Breast epithelium (tissue), 4 donors: ENCODE measurements at places on chromosomes 1 and 21. TPM values are rescaled to one million over a fixed set of nuclear protein-coding genes. Genes with fewer than 3 reads are reported as not detected.

- DNase-seq: no peak
- peak overlapping the region; percentile 56 for H3K27ac ChIP-seq
- H3K4me3 ChIP-seq: no peak overlapping the region
- H3K36me3 ChIP-seq: no peaks in the 10 kb centered on the region
Observed at GRCh38 chr1:210597555-210598134, 268.9 kb downstream of the HHAT start.

- peak within 1 kb of the TSS; percentile 64 for H3K4me3 ChIP-seq
- no peak within 1 kb of the TSS for H3K27ac ChIP-seq
- H3K27me3 ChIP-seq: no peaks in the 10 kb centered on the region
- peak; percentile 38 for DNase-seq
- H3K36me3 ChIP-seq: no peaks in the 10 kb centered on the region
Observed at GRCh38 chr1:216723274-216723780, at the start of gene ESRRG. Gene ESRRG, minus strand, starts transcription at chr1:216723429. Its CDS starts 130 bp downstream, at chr1:216723299.

DNA sequence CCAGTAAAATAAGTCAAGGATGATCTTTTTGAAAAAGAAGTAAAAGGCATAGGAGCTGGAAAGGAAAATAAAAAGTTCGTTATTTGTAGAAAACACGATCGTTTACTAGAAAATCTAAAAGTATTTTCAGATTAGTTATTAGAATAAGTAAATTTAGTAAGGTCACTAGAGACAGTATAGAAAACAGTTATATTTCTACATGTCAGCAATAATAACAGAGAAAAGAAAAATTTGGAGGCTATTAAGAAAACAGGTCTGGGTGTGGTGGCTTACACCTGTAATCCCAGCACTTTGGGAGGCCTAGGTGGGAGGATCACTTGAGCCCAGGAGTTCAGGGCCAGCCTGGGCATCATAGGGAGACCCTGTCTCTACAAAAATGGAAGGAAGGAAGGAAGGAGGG is 181.3 kb downstream of the VPS13D start:
- H3K4me3 ChIP-seq: no peak overlapping the region
- H3K4me1 ChIP-seq: peaks cover 18% of the 10 kb centered on the region
- no peaks in the 10 kb centered on the region for H3K36me3 ChIP-seq
- DNase-seq: no peak
- no peak overlapping the region for H3K27ac ChIP-seq
- H3K27me3 ChIP-seq: no peaks in the 10 kb centered on the region

DNA sequence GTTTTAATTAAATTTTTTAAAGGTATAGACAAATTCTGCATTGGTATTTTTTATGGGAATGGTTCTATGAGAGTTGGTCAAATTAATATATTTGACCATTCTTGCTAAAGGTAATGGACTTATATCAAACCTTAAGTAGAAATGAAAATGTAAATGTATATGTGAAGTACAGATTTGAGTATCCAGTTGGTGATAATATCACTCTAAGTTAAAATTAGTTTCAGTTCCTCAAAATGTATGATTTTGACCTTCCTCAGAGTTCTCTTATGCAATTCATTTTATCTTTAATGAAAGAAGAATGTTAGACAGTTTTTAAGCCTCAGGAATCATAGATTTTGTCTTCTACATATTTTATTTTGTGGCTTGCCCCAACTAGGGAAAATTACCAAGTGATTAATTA is 1291.5 kb upstream of the B3GALT2 start:
- H3K4me3 ChIP-seq: no peak overlapping the region
- H3K36me3 ChIP-seq: no peaks in the 10 kb centered on the region
- no peaks in the 10 kb centered on the region for H3K4me1 ChIP-seq
- H3K27ac ChIP-seq: no peak overlapping the region
- no peaks in the 10 kb centered on the region for H3K27me3 ChIP-seq

DNA sequence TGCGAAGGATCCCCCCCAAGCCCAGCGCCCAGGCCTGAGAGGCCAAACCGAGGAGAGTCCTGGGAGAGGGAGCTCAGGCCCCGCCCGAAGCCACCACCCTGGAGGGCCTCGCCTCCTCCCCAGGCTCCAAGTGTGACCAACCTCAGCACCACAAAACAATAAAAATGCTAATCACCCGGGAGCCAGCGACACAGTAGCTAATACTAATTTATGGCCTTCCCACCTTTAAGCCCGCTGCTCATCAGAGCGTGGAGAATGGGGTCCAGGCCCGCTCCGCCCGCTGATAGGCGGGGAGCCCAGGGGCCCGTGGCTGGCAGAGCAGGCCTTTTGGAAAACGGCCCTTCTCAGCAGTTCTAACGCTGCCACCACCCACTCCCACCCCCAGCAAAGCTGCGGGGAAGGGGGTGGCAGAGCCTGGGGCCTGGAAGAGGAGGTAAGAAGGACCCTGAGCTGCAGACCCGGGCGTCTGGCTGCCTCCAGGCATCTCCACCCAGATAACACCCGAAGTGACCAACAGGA is 20.4 kb upstream of the TAS1R2 start:
- DNase-seq: no peak
- no peaks in the 10 kb centered on the region for H3K27me3 ChIP-seq
- no peak overlapping the region for H3K4me3 ChIP-seq
- H3K4me1 ChIP-seq: no peaks in the 10 kb centered on the region
- H3K27ac ChIP-seq: no peak overlapping the region

- no peaks in the 10 kb centered on the region for H3K27me3 ChIP-seq
- no peak overlapping the region for H3K4me3 ChIP-seq
- H3K4me1 ChIP-seq: no peaks in the 10 kb centered on the region
- no peak overlapping the region for H3K27ac ChIP-seq
Observed at GRCh38 chr1:201424146-201424545, 2.6 kb upstream of the TNNI1 start.

DNA sequence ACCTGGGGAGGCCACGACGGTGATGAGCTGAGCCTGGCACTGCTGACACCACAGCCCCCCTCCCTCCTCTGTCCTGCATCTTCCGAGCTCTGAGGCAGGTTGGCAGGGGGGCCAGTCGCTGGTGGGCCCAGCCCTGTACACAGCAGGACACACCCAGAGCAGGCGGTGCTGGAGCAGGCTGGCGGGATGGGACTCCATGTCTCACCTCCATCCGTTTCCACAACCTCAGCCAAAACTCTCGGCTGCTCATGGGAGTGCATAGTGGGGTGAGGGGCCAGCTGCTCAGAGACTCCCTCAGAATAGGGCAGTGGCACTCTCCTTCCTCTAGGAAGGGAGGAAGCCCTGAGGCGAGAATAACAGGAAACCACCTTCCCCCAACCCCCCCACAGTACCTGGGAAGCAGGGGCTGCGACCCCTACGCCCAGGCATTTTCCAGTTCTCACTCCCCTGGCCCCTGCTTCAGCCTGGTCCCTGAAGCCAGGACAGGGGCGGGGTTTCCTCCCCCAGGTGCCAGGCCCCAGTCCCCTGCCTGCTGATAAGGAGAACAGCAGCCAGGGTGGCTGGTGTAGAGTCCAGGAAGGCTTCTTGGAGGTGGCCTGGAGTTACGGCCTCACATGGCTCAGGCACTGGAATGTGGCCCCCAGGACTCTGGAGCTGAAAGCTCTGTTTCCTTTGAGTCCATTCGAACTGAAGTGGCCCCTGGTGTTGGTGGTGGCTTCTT is 3.2 kb upstream of the IBA57 start:
- H3K4me1 ChIP-seq: peaks cover 5% of the 10 kb centered on the region
- H3K27ac ChIP-seq: peak overlapping the region; percentile 70
- H3K27me3 ChIP-seq: peaks cover 18% of the 10 kb centered on the region
- no peak for DNase-seq
- H3K4me3 ChIP-seq: no peak overlapping the region

Gene TMCC2
- 1.1 TPM for total RNA-seq

GRCh38 chr21:15549671-15550070 is 180.1 kb upstream of the USP25 start:
- no peak for DNase-seq
- no peaks in the 10 kb centered on the region for H3K27me3 ChIP-seq
- no peak overlapping the region for H3K27ac ChIP-seq
- no peaks in the 10 kb centered on the region for H3K4me1 ChIP-seq

DNA sequence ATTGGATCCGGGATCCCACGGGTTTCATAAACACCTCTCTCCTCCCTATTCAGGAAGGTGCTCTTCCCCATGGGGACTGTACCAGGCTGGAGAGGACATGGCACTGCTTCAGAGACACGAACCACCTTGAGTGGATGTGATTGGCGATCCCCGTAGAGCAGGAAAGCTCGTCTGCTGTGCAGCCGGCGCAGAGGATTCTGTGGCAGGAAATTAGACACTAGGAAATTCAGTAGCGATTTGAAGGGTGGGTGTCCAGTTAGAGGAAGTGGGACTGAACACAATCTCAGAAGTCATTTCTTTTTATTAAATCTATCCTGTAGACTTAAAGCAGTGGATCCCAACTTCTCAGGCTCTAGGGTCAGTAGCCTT is 767 bp downstream of the PDIK1L start:
- no peaks in the 10 kb centered on the region for H3K36me3 ChIP-seq
- H3K4me3 ChIP-seq: peak overlapping the region; percentile 90
- peak overlapping the region; percentile 88 for H3K27ac ChIP-seq
- peaks cover 3% of the 10 kb centered on the region for H3K4me1 ChIP-seq
- DNase-seq: no peak
- H3K27me3 ChIP-seq: no peaks in the 10 kb centered on the region

Gene OR2T33
- total RNA-seq: not detected

DNA sequence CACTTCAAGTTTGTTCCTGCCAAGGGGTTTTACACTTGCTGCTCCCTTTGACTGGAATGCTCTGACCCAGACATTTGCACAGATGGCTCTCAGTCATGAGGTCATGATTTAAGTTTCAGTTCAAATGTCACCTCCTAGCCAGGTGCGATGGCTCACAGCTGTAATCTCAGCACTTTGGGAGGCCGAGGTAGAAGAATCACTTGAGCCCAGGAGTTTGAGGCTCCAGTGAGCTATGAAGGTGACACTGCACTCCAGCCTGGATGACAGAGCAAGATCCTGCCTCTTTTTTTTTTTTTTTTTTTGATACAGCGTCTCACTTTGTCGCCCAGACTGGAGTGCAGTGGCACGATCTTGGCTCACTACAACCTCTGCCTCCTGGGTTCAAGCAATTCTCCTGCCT is 4.5 kb upstream of the ZMYM4 start:
- no peaks in the 10 kb centered on the region for H3K4me1 ChIP-seq
- H3K27ac ChIP-seq: peak overlapping the region; percentile 75
- no peak overlapping the region for H3K4me3 ChIP-seq

DNA sequence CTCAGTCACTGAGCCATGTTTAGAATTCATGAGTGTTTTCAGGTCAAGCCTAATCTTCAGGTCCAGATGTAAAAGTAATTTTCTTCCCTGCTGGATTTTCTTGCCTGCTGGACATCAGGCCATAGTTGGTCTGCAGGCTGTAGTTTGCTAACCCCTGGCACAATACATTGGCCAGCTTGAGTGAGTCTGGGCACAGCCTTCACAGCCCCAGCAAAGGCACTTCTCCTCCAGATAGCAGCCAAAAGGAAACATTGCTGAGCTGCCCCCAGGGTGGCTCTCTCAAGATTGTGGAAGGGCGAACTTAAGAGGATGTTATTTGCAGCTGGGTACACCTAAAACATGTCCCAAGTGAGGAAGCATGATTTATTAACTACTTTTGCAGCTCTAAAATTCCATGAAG is 126.8 kb downstream of the PIK3R3 start:
- no peak overlapping the region for H3K4me3 ChIP-seq
- no peaks in the 10 kb centered on the region for H3K4me1 ChIP-seq
- H3K27ac ChIP-seq: no peak overlapping the region
- peaks cover 4% of the 10 kb centered on the region for H3K36me3 ChIP-seq
- no peaks in the 10 kb centered on the region for H3K27me3 ChIP-seq

- H3K4me1 ChIP-seq: no peaks in the 10 kb centered on the region
- H3K4me3 ChIP-seq: no peak overlapping the region
- DNase-seq: no peak
- H3K27ac ChIP-seq: no peak overlapping the region
- H3K27me3 ChIP-seq: no peaks in the 10 kb centered on the region
Observed at GRCh38 chr1:92461364-92462097, 25.2 kb downstream of the GFI1 start.

DNA sequence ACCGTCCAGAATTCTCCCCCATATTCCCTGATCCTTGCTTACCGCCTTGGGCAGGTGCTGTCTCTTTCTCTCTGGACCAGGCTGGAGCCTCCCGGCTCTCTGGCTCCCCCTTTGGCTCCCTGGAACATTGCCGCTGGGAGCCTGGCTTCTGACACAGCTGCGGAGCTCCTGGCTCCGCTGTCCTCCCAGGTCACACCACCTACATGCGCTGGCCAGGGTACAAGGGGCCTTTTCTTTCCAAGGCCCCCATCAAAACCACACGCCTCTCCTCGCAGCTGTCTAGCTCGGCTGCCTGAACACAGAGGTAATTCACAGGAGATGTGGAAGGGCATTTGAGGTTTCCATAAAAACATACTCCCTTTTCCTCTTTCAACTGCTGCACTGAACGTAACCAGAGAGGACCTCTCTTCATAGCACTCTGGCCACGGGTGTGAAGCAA is 7.5 kb upstream of the ZNF648 start:
- H3K27me3 ChIP-seq: no peaks in the 10 kb centered on the region
- no peak for DNase-seq
- no peaks in the 10 kb centered on the region for H3K36me3 ChIP-seq
- H3K4me3 ChIP-seq: peak overlapping the region; percentile 59
- H3K4me1 ChIP-seq: no peaks in the 10 kb centered on the region

DNA sequence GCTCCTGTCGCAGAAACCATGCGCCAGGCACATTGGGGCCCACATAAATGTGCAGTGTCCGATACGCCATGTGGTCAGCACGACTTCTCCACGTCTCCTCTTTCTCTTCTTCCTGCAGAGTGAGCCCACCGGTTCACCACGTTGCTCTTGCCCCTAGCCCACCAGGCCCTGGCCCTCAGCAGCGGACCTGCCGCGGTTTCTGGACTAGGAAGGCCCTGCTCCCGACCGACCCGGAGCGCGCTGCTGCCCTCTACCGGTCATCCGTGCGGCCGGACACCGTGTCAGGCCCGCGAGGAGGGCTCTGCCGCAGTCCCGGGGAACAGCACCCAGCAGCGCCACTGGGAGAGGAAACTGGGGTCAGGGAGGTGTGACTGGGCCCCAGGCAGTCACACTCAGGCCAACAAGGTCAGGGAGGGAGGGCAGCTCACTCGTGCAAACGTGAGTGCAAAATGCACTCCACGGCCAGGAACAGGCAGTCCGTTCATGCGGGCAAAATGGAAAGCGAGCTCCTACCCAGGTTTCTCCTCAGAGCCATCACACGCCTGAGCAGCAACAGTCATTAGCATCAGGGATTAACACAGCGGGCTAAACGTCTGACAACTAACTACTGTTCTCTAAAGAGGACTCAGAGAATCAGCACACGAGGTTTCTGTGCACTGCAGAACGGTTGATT is 13.7 kb downstream of the TLR5 start:
- H3K4me1 ChIP-seq: no peaks in the 10 kb centered on the region
- DNase-seq: peak; percentile 75
- H3K4me3 ChIP-seq: peak overlapping the region; percentile 52

DNA sequence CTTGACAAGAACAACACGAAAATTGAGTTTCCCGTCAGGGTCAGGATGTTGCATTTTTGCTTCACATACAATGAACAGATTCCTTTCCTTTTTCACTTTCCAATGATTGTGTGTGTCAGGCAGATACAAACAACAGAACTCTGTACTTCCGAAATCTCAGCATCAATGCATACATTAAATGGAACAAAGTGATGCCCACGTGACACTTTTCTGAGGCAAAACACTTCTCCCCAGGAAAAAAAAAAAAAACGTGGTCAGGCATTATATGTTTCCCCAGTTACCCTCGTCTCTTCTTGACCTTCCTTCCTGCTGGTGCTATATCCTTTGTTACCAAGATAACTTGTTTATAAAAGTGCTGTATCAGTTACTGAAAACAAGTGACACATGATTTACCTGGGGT is 181.8 kb downstream of the ZNF281 start:
- no peaks in the 10 kb centered on the region for H3K4me1 ChIP-seq
- no peak overlapping the region for H3K27ac ChIP-seq
- no peaks in the 10 kb centered on the region for H3K36me3 ChIP-seq
- no peak overlapping the region for H3K4me3 ChIP-seq
